AG04449 (cell line): ENCODE measurements at places on chromosomes 1 and 21.

DNA sequence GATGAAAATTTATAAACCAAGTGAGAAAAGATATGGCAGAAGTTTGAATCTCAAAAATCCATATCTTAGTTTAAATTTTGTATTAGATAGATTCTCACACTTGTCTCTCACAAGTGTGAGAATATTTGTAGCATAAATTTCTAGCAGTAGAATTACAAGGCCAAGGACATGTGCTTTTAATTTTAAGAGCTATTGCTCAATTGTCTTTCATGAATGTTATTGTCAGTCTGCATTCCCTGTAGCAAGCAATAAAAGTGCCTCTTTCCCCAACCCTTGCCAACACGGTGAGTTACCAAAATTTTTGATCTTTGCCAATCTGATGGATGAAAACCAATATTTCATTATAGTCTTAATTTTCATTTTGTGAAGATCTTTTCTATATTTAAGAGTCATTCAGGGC lies 64.0 kb downstream of the CTH start:
- DNase-seq, result no peak

GRCh38 chr1:89451011-89451410 lies 73.6 kb upstream of the LRRC8B start:
- no peak for DNase-seq

- no peak for DNase-seq
Measured at GRCh38 chr1:163999131-163999530, 559.9 kb upstream of the PBX1 start.

- DNase-seq, result no peak
Measured at GRCh38 chr1:69836971-69837636, 269.4 kb downstream of the LRRC7 start.

- no peak for DNase-seq
Measured at GRCh38 chr1:16946646-16947045, 24.9 kb downstream of the CROCC start.

GRCh38 chr1:228112167-228112566 lies 3.1 kb upstream of the MRPL55 start:
- no peak for DNase-seq

GRCh38 chr21:33026878-33027400 lies 1.2 kb downstream of the OLIG2 start:
- DNase-seq, result no peak
